ENCODE measurements at places on chromosomes 4 and X. TPM values are rescaled to one million over a fixed set of nuclear protein-coding genes. Genes with fewer than 3 reads are reported as not detected.

Gene SNCA
- total RNA-seq = 18.6 TPM

DNA sequence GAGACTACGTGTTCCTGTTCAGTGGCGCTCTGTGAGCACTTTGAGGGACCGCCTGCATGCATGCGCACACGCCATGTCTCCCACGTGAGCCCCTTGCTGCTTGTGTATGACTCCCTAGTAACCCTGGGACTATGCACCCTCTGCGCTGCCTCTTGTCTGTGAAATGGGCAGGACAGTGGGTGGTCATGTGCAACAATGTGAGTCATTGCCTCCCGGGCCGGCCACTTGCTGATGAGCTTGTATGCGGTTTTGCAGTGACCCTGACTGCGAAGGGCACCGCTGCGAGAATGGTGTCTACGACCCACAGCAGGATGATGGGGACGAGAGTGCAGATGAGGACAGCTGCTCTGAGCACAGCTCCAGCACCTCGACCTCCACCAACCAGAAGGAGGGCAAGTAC, 61.4 kb downstream of the TNIP2 start:
- DNase-seq = no peak

DNA sequence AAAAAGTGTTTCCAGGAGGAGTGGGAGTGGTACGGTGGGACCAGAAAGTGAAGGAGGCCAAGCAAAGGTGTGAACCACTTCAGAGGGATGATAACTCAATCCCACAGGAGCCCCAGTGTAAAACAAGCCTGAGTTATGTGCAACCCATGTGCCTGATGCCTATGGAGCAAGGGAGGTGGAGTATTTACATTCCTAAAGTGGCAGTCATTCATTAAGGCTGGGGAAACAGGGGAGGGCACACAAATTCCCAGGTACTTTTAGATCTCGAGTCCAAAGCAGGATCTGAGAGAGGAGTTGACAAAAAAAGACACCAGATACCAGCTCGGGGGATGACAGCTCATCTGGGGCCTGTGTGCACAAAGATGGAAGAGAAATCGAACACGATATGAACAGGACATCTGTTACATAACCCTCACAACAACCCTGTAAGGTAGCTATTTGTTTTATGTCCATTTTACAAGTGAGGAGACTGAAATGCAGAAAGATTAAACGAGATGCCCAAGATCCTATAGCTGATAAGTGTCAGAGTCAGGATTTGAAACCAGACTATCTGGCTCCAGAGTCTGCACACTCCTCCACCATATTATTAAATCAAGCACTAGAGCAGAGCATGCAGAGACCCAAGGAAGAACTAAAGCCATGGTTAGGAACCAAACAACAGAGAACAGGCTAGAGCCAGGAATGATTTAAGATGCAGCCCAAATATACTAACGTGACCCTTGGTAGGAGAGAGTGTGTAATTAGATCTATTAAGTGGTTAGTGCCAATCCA, 91.9 kb upstream of the MAPK10 start:
- no peak for DNase-seq

- DNase-seq = no peak
Observed at GRCh38 chr4:105415281-105415744, 58.5 kb downstream of the PPA2 start.

DNA sequence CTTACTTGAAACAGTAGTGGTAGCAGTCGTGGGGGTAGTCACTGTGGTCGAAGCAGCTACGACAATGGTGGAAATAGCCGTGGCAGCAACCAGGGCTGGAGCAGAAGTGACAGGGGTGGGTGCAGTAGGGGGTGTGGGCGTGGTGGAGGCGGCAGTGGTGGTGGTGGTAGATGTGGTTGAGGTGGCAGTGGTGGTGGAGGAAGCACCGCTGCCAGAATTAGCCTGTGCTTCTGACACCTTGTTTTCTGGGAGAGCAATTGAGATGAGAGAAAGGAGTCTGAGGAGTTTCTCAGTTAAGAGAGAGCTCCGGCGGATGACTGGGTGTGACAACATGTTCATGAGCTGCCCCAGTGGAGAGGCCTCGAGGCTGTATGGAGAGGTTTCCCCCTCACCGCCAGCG, 113.5 kb upstream of the HSD17B10 start:
- DNase-seq = no peak

- no peak for DNase-seq
Observed at GRCh38 chr4:164203476-164203875, 550.5 kb upstream of the SMIM31 start.

Data from hematopoietic multipotent progenitor cell (in vitro differentiated cells).